H1 (cell line): ENCODE measurements at places on chromosomes 13 and 19. TPM values are rescaled to one million over a fixed set of nuclear protein-coding genes. Genes with fewer than 3 reads are reported as not detected.
A peak's percentile ranks its signal among the peaks of the same experiment; 100 is the strongest.

DNA sequence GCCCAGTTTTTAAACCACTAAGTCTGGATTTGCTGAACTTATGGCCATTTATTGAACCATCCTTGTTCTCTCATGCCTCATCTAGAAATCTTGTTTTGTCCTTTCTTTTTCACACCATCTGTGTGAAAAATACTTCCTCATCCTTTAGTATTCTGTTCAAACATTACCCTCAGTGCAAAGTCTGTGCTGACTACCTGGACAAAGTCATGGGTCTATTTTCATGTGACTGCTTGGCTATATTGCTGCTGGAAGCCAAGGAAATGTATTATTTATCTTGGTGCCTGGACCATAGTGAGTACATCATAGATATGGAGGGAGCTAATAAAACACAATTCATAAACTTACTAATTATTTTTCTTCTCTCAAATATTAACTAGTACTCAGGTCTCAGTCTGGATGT is 312.5 kb downstream of the OXGR1 start:
- no peak for DNase-seq

The ATP1A3 gene
- 11.1 and 19.2 TPM in 2 replicates for polyA plus RNA-seq

DNA sequence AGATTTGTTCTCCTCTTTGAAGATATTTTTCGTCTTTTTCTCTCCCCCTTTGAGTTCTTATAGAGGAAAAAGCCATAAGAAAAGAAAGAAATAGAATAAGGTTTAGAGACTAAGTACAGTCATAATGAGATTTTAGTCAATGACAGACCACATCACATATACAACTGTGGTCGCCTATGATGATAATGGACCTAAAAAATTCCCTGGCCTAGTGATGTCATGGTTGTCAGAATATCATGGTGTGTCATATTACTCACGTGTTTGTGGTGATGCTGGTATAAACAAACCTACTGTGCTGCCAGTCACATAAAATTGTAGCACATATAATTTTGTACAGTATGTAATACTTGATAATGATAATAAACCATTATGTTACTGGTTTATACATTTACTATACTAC is 1096.1 kb downstream of the OLFM4 start:
- no peak for DNase-seq

- DNase-seq, result no peak
Observed at GRCh38 chr19:17484520-17485185, 14.3 kb downstream of the SLC27A1 start.

DNA sequence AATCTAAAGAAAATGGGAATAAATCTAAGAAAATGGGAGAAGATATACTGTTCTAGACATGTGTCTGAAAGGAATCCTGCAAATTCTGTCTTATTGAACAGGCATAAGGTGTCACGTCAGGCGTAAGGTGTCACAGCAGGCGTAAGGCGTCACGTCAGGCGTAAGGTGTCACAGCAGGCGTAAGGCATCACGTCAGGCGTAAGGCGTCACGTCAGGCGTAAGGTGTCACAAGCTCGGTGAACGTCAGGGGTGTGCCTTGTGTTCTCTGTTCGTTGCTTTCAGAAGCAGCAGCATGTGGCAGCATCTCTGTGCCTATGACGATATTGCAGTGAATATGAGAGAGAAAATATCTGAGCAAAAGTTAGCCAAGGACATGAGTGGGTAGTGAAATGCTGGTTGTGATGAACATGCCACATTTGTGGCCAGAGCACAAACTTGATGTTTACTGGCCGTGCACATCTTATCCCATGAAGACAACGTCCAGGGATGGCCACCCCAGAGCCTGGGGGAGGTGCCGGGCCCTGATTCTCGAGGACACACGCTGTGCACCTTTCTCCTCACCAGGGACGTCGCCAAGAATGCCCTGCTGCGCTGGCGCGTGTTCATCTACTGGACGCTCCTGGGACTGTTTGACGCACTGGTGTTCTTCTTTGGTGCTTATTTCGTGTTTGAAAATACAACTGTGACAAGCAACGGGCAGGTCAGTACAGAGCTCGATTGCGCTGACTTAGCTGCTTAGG is 107.0 kb upstream of the MCF2L start:
- no peak for DNase-seq

The PLPP2 gene
- polyA plus RNA-seq, result 195 and 326 TPM in 2 replicates

GRCh38 chr19:14563989-14564651 is 7.7 kb downstream of the NDUFB7 start:
- peak; percentile 89 for DNase-seq

GRCh38 chr13:27605610-27606200 is 14.6 kb downstream of the LNX2 start:
- DNase-seq, result no peak

DNA sequence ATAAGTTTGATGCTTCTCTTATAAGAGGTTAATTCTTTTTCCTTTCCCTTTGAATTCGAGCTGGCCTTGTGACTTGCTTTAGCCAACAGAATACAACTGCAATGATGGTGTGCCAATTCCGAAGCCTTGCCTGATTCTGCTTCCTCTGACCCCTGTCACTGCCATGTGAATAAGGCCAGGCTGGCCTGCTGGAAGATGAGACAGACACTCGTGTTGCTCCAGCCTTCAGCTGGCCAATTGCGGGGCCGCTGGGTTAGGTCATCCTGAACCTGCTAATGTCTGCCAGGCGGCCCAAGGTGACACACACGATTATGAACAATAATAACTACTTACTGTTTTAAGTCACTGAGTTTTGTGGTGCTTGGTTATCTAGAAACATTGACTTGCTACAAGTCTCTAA is 352.0 kb downstream of the MYO16 start:
- no peak for DNase-seq

The NCR1 gene
- polyA plus RNA-seq, result 1.5 and 2.3 TPM in 2 replicates

- DNase-seq, result no peak
Observed at GRCh38 chr13:34265046-34265679, 447.2 kb downstream of the RFC3 start.

The PTPRH gene
- polyA plus RNA-seq, result 0.39 and 1.1 TPM in 2 replicates

The POSTN gene
- polyA plus RNA-seq, result 0.16 and 0.30 TPM in 2 replicates

The SUPT20H gene
- polyA plus RNA-seq, result 36.0 and 69.2 TPM in 2 replicates

DNA sequence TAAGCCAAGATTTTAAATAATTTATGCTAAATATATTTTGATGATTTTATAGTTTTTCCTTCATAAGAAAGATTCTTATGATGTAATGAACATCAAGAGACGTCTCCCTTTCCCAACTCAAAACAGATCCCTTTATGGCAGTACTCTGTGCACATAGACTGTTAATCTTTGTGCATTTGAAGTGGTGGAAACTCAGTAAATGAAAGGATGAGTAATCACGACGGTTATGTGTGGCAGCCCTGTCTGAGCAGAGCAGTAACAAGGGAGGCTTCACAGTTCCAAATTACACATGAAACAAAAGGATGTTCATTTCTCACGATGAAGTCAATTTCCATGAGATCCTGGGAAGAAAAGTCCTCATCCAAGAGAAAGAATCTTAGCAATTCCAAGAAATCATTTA is 498.1 kb downstream of the KLF5 start:
- no peak for DNase-seq

DNA sequence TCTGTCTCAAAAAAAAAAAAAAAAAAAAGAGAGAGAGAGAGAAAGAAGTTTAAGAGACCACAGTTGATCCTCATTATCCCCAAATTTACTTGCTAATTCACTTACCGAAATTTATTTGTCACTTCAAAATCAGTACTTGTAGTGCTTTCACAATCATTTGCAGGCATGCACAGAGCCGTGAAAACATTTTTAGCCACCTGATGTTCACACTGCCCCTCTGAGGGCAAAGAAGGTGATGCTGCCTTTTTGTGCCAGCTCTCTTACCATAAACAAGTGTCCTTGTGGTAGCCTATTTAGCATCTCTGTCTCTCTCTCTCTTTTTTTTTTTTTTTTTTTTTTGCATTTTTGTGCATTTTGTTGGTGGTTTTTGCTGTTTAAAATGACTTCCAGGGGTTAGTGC is 24.1 kb upstream of the CASP14 start:
- DNase-seq, result no peak

The TNFRSF19 gene
- 0.95 and 1.8 TPM in 2 replicates for polyA plus RNA-seq

The KLF16 gene
- polyA plus RNA-seq, result 14.3 and 44.7 TPM in 2 replicates

The DIAPH3 gene
- polyA plus RNA-seq, result 4.9 and 8.0 TPM in 2 replicates

DNA sequence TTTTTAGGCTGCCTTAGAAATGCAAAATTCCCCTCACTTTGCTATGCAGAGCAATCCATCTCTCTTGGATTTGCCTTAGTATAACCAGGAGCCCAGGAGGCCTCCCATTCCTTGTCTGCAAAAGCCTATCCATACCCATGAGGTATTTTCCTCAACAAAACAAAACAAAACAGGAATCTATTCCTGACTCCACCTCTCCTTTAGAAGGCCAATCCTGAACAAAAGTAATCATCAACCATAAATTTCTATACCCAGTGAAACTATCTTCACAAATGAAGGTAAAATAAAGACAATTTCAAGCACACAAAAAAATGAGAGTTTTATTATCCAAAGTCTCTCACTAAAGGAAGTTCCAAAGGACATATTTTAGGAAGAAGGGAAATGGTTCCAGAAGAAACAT is 365.7 kb downstream of the KCNRG start:
- no peak for DNase-seq

The KRTDAP gene
- 0.88 and 1.1 TPM in 2 replicates for polyA plus RNA-seq
